ENCODE measurements at places on chromosomes 4 and X.

- DNase-seq = peak; percentile 87
Measured at GRCh38 chr4:168630445-168631187, 133.8 kb downstream of the PALLD start.

- DNase-seq = peak; percentile 14
Measured at GRCh38 chr4:105112274-105112673, 34.4 kb upstream of the TET2 start.

DNA sequence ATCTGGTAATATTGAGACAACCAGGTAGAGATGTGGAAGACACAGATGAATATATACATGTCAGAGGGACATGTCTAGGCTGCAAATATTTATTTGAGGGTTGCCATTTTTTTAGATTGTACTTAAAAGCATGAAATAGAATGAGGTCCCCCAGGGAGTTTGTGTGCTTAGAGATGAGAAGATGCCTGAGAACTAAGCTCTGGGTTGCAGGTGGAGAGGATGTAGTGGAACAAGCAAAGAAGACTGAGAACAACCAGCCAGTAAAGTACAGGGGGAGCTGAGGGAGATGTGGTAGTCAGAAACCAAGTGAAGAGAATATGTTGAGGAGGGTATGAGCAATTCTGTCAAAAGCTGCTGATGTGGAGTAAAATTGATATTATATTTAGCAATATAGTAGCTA is 95.6 kb upstream of the UNC5C start:
- DNase-seq = no peak

- peak; percentile 33 for DNase-seq
Measured at GRCh38 chr4:146073517-146073916, 102.0 kb upstream of the LSM6 start.

GRCh38 chr4:113026556-113026955 is 22.9 kb upstream of the ANK2 start:
- DNase-seq = peak; percentile 63

GRCh38 chr4:98710831-98711230 is 52.4 kb upstream of the TSPAN5 start:
- DNase-seq = peak; percentile 57
